ENCODE measurements at places on chromosomes 4 and X.

DNA sequence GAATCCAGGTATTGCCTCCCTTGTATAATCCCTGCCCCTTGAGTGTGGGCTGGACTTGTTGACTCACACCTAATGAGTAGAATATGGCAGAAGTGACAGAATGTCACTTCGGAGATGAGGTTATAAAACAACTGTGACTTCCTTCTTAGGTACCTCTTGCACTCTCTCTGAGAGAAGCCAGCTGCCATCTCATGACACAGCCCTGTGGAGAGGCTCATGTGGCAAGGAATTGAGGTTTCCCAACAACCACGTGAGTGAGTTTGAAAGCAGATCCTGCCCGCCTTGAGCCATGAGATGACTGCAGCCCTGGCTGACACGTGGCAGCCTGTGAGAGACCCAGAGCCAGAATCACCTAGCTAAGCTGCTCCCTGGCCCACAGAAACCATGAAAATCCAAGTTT lies 13.5 kb downstream of the ASB11 start:
- DNase-seq: no peak

DNA sequence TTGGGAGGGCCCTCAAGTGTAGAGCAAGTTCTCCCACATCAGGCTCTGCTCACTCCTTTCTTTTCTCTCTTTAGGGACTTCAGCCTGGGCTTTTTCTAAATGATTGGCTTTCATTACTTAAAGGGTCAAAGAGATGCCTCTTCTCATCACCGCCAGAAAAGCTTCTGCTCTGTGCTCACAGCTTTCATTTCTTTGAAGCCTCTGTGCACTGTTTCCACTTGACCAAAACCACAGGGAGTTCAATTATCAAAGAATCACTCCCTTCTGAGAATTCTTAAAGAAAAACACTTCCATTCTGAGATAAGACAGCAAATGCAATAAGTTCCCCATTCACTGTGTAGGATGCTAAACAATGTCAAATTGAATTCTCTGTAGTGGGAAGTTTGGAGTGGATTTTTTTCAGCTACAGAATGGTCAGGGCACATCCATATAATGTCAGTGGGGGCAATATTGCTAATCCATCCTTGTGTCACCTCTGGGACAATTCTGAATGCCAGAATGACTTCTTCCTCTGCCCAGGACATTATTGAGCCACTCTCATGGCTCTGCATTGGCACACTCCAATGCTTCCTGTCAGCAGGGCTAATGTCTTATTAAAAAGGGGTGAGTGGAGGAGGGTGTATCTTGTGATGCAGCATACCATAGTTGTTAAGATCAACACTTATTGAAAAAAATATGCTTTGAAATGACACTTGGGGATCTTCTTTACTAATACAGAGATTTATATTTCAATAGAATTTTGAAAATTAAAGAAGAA lies 217.6 kb downstream of the SNCA start:
- no peak for DNase-seq

GRCh38 chr4:140188975-140189374 lies 35.0 kb upstream of the MAML3 start:
- no peak for DNase-seq

DNA sequence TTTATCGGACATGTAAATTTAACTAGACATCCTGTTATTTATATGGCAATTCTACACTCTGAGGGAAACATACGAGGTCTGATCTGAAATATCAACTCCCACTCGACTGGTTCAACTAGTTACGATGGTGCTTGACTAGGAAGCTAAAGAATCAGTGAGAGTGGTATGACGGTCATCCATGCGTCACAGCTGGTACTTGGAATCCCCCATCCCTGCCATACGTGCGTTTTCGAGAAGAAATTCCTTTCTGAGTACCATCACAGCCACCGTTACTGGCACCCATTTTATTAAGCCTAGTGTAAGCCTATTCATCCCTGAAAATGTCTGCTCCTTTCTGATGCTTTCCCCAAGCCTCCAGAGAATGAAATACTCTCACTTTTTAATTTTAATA lies 695 bp upstream of the PIGA start:
- peak; percentile 14 for DNase-seq

DNA sequence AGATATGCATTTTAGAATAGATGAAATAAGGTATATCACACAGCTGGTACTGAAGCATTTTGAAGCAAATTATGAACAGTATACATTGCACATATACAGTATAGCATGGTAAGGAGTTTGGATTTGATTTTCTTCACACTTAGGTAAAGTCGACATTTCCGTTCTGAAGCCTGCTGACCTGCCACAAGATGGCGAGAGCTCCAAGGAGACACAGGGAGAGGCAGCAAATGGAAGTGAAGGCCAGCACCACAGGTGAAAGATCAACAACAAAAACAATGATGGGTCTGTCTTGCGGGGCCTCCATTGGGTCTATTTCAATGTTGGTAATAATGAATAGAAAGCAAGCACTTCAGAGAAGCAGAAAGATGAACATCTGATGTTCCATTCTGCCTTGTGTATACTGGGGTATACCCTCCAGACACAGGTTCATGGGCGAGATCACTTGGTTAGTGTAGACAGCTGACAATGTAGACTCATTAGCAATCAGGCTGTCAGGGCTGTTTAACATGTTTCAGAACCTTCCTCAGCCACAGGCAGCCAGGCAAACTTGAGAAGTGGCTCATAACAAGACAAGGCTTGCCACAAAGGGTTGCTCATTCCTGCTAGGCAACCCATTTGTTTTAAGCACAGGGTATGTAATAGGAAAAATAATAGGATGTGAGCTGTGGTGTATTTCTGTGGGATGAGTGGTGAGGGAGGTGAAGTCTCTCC lies 21.4 kb upstream of the NOX1 start:
- DNase-seq: no peak

DNA sequence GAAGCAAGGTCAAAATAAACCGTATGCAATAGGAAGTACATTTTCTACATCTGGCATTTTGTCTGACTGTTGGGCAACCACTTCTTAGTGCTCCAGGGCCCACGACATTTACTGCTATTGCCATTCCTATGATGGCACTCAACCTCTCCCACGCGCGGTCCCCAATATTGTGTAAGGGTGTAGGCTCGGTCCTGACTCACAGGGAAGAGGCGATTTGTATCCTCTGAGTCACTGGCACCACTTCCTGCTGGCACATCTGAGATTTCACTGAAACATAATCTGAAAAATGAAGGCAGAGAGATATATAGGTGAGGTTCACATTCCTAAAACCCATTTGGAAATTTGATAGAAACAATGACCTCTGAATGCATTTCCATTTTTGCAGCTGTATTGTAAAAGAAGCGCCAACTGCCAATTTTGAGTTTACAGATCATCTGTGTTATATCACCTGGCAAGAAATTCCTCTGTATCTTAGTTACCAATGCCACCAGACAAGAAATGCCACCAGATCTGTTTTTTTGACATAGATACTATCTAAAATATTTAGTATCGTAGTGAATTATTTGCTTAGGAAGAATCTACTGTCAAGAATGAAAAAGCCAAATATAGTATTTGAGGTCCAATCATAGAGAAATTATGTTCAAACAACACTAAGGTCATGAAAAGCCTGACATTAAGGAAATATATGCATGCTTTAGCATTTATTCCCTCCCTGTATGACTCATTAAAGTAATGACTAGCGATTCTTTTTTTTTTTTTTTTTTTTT lies 9.8 kb downstream of the EREG start:
- no peak for DNase-seq
